Left renal cortex interstitium (tissue), 4 donors: ENCODE measurements at places on chromosomes 13 and 19. TPM values are rescaled to one million over a fixed set of nuclear protein-coding genes. Genes with fewer than 3 reads are reported as not detected.

DNA sequence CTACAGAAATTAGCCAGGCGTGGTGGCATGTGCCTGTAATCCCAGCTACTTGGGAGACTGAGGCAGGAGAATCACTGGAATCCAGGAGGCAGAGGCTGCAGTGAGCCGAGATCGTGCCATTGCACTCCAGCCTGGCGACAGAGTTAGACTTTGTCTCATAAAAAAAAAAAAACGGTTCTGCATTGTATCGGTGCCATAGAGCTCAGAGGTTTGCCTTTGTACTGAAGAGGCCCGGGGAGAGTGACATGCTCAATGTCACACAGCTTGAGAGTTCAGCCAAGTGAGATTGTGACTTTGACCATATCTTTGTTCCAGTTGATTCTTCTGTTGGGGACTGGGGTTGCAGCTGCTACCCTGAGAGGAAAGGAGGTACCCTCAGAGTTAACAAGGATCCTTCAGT lies 4.3 kb downstream of the HAUS8 start:
- DNase-seq, result no peak

Gene ZNF808
- 9.6 TPM for polyA plus RNA-seq

Gene RFPL4AL1
- polyA plus RNA-seq, result not detected

Gene LHB
- not detected for polyA plus RNA-seq

GRCh38 chr13:50917572-50917971 lies 8.0 kb downstream of the RNASEH2B start:
- DNase-seq, result no peak

Gene TMC4
- polyA plus RNA-seq, result 27.1 TPM

Gene OR7C1
- polyA plus RNA-seq, result 0.24 TPM

GRCh38 chr19:7833225-7834099 lies 3.4 kb downstream of the EVI5L start:
- DNase-seq, result no peak

DNA sequence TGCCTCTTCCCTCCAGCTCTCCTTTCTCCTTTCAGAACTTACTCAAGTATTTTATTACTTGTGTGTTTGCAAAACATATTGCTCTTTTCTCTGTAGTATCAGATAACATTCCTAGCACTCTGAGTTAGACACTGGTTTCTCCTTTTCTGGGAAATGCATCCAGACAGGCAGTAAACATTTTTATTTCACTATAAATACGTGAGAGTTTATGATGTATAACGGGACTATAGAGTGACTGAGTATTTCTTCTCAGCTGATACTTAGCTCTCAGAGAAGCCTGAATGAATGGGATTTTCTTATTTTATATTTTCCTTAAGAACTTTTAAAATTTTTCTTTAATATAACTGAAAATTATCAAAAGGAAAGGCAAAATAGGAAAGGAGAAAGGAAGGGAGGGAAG lies 211.2 kb upstream of the EDNRB start:
- no peak for DNase-seq

GRCh38 chr13:33186861-33187291 lies 98.7 kb downstream of the STARD13 start:
- no peak for DNase-seq

DNA sequence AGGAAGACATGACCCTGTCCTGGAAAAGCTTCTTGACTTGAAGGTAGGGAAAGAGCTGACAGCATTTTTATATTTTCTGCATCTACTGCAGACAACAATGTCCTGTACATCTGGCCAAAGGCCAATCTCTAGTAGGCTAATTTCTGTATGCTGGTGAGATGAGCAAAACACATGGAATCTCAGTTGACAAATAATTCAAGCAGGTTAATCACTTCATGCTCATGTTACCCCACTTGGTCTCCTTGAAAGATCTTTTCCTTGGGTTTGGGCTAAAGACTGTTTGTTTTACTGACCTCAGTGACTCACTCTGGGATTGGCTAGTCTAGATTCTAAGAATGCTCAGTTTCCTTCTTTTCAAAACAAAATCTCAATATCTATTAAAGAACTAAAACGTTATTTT lies 298.8 kb downstream of the LMO7 start:
- DNase-seq, result no peak

Gene PRKD2
- polyA plus RNA-seq, result 31.1 TPM

Gene NLRP9
- polyA plus RNA-seq, result not detected

Gene C5AR2
- polyA plus RNA-seq, result 0.40 TPM

Gene GZMM
- polyA plus RNA-seq, result 0.25 TPM

DNA sequence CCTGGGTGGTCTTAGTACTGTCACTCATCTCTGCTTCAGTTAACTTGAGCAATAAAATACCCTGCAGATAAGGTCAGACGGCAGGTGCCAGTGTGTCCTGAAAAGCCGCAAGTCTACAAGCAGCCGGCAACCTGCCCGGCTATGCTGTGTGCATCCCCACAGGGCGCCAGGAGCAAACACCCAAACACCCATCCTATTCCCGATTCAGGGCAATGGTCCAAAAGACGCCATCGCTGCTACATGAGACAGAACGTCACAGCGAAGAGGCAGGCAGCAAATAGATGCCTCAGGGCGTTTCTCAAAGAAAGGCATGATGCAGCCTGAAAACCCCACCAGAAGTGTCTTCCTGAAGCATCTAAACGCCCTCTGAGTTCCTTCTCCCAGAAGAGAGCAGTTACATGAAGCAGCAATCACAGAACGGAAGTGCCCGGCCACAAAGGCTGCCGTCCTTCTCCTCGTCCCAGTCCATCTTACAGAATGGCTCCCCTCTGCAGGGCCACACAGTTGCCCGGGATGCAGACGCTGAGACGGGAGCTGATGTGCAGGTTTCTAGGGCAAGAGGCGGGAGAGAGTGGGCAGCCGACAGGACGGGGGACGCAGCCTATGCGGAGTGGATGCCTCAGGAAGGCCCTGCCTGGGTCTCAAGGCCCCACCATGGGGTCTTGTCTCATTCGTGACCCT lies 35.1 kb downstream of the RASA3 start:
- no peak for DNase-seq

DNA sequence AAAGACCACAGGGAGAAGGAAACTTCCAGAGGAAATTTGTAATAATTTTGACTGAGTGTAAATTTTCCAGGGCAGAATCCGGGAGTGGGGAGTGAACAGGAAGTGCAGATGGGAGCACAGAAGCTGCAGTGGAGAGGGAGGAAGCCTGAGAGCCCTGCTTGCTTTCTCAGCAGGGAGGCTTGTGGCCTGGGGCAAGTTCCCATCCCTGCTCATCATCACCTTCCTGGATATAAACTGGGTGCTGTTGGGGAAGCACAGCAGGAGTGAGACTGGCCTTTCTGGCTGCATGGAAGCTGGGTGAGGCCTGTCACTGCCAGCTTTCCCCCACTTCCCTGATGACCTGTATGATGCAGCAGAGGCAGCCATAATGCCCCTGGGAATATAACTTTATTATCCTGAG lies 532.9 kb downstream of the SLITRK6 start:
- DNase-seq, result no peak

Gene SLAIN1
- 18.3 TPM for polyA plus RNA-seq

- DNase-seq, result no peak
Observed at GRCh38 chr19:620166-620862, 13.0 kb downstream of the POLRMT start.

DNA sequence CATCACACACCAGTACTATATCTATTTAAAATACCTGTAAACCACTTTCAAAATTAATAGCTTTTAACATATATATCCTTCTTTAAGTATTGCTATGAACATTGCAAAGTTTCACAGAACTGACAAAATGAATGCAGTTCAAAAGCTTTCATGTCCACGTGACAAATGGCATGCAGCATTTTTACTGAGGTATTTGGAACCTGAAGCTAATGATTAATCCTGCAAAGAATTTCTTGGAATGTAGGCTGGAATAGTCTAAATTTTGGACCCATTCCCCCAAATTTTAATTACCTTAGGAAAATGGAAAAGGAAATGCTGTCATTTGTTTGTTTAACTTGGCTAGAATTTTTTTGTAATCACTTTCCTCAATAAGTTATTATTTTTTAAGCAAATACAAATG lies 423.8 kb upstream of the GPC6 start:
- no peak for DNase-seq

Gene ERF
- 74.5 TPM for polyA plus RNA-seq

DNA sequence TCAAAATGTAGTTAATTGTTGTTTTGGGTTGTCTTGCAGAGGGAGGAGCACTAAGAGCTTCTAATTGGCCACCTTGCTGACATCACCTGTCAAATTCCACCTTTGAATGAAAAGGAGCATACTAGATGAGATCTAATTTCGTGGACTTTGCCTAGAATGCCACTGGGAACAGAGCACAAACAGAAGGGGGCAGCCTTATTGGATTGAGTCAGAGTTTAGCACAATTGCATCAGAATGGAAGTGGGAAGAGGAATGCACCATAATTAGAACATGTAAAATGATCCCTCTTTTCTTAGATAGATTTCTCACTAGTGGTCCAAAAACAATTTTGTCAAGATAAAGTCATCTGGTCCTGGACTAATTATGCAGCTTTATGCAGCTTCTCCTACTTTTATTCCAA lies 1552.2 kb downstream of the PCDH9 start:
- no peak for DNase-seq

Gene PCSK4
- polyA plus RNA-seq, result 3.5 TPM

DNA sequence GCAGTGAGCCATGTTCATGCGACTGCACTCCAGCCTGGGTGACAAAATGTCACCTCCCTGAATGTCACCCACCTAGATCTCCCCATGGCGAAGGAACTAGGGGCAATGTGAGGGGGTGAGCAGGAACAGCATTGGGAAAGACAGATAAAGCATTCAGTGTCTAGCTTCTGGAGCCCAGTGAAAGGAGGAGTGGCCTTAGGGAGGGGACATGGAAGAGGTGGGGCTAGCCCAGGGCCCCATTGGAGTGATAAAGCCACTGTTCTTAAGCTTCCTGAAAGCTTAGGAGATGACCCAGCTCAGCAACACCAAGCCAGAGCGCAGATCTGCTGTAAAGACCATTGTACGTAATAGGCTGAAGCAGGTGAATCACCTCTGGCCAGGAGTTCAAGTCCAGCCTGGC lies 13.0 kb upstream of the KCNN1 start:
- no peak for DNase-seq

Gene HTR2A
- polyA plus RNA-seq, result 0.86 TPM

Gene CIC
- polyA plus RNA-seq, result 59.2 TPM

DNA sequence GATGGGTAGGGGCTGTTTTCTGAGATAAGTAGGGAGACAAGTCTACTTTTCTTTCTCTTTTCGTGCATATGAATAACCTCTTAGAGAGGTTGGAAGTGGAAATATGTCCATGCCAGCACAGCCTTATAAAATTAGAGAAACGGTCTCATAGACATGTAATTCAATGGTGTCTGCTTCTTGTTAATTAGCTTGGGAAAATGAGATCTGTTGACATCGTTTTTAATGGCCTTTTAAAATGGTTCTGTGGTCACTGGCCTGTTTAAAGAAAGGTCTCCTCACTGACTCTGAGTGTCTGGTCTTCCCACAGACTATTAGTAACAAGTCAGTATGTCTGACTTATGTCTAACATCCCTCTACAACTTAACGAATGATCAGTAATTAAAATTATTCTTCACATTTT lies 487.1 kb downstream of the SLITRK6 start:
- no peak for DNase-seq

DNA sequence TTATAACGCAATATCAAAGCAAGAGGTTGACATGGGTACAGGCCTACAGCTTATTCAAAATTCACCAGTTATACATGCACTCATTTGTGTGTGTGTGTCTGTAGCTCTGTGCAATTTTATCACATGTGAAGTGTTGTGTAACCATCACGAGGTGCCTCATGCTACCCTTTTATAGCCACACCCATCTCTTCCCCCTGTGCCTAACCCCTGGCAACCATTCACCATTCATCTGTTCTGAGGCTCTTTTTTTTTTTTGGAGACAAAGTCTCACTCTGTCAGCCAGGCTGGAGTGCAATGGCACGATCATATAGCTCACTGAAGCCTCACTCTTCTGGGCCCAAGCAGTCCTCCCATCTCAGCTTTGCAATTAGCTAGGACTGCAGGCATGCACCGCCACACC lies 78.4 kb downstream of the DPF1 start:
- no peak for DNase-seq

GRCh38 chr13:74678308-74678965 lies 544.2 kb upstream of the KLF12 start:
- no peak for DNase-seq

DNA sequence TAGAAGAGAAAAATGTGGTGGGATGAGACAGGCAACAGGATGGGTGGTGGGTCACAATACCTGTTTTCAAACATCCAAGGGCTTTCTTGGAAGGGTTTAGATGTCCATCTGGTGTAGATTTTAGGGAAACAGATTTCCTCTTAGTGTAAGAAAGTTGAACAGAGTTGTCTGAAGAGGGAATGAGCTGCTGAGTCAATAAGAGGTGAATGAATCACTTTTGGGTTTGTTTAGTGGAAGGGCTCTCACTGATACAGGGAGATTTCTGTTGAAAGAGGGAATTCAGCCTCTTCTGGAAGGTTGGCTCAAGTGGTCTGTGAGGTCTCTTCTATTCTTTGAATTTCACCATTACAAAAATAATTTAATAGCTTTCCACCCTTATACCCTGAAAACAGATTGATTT lies 54.6 kb downstream of the LACC1 start:
- DNase-seq, result no peak

DNA sequence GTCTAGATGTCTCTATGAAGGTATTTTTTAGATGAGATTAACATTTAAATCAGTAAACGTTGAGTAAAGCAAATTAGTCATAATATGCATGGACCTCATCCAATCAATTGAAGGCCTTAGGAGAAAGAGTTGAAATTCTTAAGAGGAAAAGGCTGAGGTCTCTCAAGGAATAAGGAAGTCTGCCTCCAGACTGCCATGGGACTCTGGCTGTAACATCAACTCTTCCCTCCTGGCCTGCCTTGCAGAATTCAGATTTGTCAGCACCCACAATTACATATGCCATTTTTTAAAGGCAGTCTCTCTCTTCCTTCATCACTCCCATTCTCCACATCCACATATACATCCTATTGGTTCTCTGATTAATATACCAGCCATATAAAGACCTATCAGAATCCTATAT lies 28.8 kb upstream of the INTS6 start:
- no peak for DNase-seq

Gene HCN2
- 0.34 TPM for polyA plus RNA-seq

DNA sequence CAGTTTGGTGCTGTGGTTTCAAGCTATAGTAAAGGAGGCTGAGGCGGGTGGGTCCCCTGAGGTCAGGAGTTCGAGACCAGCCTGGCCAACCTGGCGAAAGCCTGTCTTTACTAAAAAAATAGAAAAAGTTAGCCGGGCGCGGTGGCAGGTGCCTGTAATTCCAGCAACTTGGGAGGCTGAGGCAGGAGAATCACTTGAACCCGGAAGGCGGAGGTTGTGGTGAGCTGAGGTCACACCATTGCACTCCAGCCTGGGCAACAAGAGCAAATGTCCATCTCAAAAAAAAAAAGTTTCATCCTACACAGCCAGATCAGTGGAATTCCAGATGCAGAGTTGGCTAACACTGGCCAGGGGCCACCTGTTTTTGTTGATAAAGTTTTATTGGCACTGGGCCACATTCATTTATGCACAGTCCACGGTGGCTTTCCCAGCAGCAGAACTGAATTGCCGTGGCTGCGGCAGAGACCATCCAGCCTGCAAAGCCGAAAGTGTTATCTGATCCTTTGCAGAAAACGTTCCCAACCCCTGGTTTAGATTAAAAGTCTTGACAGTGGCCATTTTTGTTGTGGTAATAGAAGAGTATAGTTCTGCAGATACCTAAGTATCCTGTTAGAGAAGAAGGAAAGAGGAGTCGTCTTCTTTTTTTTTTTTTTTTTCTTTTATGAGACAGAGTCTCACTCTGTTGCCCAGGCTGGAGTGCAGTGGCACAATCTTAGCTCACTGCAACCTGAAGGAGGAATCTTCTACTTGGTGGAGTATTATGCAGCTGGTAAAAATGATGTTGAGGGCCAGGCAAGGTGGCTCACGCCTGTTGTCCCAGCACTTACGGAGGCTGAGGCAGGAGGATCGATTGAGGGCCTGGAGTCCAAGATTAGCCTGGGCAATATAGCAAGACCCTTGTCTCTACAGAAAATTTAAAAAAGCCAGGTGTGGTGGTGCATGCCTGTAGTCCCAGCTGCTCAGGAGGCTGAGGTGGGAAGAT lies 8.7 kb downstream of the NCLN start:
- no peak for DNase-seq
